Fibroblast of skin of back (primary cell): ENCODE measurements at places on chromosomes 3 and 15.

- no peak for DNase-seq
These were observed 707.9 kb upstream of the UBE2E2 start for GRCh38 chr3:22495241-22495640.

GRCh38 chr15:89117790-89118189, 29.5 kb downstream of the ABHD2 start:
- DNase-seq, result no peak

GRCh38 chr3:191753196-191753595, 292.2 kb downstream of the PYDC2 start:
- DNase-seq, result no peak

GRCh38 chr15:74264081-74264501, 28.0 kb downstream of the CCDC33 start:
- DNase-seq, result no peak

DNA sequence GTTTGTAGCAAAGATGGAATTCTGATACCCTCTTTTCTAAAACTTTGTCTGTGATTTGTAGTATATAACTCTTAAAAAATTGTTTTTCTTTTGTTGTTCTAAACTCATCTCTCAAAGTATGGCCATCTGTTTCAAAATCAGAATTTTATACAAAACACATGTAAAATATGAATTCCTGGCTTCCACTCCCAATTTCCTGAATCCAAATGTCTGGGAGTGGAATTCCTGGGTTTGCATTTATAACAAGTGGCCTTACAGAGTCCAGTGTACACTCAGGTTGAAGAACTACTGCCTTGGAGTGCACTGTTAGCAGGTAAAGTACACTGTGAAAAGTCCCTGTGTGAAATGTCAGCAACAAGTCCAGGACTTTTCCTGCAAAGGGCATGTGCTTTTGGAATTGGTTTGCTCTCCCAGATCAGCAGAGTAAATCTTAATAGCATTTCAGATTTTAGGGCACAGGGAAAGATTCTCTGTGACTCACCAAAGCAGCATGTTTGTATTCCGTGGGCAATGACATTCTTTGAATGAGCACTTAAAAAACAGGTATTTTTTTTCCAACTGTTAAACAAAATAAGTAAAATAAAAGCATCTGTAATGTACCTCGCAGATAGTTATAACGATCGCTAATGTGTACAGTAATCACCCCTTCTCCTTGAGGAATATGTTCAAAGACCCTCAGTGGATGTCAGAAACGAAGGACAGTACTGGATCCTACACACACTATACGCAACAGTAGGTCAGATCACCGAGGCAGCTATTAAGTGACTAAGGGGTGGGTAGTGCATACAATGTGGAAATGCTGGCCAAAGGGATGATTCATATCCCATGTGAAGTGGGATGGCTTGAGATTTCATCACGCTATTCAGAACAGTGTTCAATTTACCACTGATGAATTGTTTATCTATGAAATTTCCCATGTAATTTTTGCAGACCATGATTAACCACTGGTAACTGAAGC, 2.0 kb upstream of the CLDN16 start:
- peak; percentile 98 for DNase-seq

GRCh38 chr3:167941234-167941995, 154.3 kb downstream of the GOLIM4 start:
- peak; percentile 82 for DNase-seq

GRCh38 chr15:101256757-101257156, 4.9 kb upstream of the CHSY1 start:
- no peak for DNase-seq

GRCh38 chr15:71054286-71054952, 60.9 kb upstream of the THSD4 start:
- no peak for DNase-seq

GRCh38 chr3:126907557-126907956, 75.4 kb upstream of the PLXNA1 start:
- no peak for DNase-seq

GRCh38 chr3:124772081-124772831, 42.0 kb downstream of the UMPS start:
- DNase-seq, result peak; percentile 87

DNA sequence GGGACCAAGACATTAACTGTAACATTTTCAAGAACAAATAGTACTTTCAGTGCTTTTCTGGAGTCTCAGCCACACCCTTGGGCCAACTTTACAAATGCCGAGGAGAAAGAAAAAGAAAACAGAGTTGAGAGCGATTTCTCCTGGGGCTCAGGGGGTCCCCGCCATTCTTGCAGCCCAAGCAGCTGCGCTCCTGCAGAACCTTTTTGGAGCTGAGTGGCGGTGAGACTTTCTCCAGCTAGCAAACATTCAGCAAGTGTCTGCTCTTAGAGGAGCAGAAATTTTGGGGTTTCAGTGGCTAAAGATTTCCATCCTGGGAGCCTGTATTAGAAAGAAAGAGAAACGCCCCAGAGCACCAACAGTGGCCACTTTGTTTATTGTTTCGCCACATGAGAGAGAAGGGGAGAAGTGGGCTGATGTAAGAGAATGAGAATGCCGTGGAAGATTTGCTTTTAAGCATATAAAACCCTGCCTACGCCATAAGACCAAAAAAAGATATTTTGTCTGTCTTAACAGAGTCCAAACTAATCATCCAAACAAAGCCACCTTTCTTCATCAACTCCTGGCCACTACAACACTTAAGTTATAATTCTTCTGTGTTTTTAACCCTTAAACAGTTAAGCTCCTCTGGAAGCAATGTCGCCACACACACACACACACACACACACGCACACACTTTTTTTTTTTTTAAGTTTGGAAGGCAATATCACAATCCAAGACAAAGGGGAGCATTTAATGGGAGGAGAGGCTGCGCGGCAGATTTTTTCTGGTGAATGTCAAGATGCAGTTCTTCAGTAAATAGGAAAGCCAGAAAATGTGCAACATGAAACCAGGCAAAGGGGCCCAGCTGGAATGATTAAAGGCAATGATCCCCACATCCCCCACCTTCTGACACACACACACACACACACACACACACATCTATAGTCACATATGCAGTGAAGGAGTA, 19.2 kb downstream of the EID1 start:
- peak; percentile 73 for DNase-seq

- DNase-seq, result peak; percentile 45
These were observed 66.7 kb upstream of the PRICKLE2 start for GRCh38 chr3:64291956-64292355.

DNA sequence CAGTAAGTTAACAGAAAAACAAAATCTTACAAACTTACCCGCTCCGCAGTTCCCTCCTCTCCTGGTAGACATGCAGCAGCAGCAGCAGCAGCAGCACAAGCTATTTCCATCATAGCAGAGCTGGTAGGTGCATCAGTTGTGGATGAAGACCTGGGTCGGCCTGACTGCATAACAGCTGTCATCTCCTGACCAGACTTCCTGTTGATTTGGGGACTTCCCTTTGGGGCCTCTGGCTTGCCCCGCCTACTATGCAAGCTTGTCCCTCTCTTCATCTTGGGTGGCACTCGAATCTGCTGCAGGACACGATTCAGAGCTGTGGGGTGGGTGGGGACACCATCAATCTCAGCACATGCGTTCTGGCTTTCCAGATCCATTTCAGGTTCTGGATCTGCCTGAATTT, 65.7 kb downstream of the TMCC1 start:
- no peak for DNase-seq

DNA sequence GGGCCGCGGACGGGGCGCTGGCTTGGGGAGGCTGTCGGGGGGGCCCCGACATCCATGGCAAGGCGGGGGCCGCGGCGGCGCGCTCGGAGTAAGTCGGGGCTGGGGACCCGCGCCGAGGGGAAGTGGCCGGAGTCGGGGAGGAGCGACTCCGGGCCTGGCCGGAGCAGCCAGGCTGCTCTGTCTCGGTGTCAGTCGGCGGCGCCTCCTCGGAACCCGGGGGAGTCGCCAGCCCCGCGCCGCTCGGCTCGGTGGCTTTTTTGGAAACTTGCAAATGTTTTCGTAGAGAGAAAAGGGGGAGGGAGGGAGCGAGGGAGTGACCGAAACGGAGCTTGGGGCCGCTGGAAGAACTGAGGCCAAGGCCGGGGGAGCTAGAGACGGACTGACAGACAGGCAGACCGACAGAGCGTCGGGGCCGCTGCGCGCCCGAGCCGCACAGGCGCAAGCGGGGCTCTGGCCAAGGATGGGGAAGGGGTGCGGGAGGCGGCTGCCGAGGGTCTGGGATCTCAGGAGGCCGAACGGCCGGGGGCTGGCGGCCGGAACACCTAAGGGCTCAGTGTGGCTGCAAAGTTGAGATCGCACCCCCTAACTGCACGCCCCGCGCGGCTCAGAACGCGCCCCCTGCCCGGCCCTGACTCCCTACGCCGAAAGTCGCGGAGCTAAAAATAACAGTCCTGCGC, 5.0 kb downstream of the PTH1R start:
- DNase-seq, result peak; percentile 43

DNA sequence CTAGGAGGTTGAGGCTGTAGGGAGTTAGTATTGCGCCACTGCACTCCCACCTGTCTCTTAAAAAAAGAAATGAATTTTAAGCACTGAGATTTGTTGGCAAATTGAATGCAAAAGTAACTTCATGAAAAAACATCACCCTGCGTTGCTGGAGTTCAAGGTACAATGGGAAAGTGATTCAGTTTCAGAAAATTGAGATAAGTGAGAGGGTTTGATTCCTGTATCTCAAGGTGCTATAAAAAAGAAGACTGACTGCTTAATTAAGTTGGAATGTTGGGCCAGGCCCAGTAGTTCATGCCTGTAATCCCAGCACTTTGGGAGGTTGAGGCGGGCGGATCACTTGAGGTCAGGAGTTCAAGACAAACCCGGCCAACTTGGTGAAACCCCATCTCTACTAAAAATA, 39.1 kb downstream of the IQGAP1 start:
- DNase-seq, result no peak

- no peak for DNase-seq
These were observed 46.9 kb upstream of the CSPG4 start for GRCh38 chr15:75759416-75760130.

GRCh38 chr3:111800926-111801325, 58.1 kb upstream of the PHLDB2 start:
- DNase-seq, result no peak

DNA sequence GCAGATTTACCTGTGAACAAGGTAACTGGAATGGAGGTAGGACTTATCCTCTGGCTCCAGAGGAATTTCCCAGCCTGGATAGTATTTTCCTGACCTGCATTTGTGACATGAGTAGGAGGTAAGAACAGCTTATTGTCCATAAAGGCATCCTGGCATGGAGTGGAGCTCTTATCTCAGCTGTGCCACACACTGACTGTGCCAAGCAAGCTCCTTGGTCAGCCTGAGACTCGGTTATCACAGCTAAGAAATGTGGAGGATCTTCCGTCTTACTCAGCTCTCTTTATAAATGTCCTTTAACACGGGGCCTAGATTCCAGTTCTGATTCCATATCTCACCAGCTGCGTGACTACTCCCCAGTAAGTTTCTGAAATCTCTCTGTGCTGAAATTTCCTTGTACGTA, 38.9 kb downstream of the SLCO3A1 start:
- DNase-seq, result no peak

- peak; percentile 27 for DNase-seq
These were observed 82.9 kb downstream of the RAP2B start for GRCh38 chr3:153244961-153245360.

- DNase-seq, result no peak
These were observed 938.4 kb downstream of the MCTP2 start for GRCh38 chr15:95169541-95170459.

- DNase-seq, result no peak
These were observed 1.7 kb upstream of the HDGFL3 start for GRCh38 chr15:83209333-83209732.

DNA sequence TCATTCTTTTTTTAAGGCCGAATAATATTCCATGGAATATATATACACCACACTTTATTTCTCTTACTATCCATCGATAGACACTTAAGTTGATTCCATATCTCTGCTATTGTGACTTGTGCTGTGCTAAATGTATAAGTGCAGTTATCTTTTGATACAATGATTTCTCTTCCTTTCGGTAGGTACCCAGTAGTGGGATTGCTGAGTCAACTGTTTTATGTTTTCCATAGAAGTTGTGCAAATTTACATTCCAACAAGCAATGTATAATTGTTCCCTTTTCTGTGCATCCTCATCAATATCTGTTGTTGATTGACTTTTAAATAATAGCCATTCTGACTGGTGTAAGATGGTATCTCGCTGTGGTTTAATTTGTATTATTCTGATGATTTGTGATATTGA, 81.0 kb downstream of the STXBP5L start:
- no peak for DNase-seq

- no peak for DNase-seq
These were observed 86.5 kb downstream of the TNIK start for GRCh38 chr3:171373711-171374110.

GRCh38 chr3:180707896-180708295, 28.6 kb upstream of the CCDC39 start:
- DNase-seq, result no peak

GRCh38 chr3:136990826-136991225, 33.0 kb downstream of the IL20RB start:
- no peak for DNase-seq

GRCh38 chr3:49868862-49869466, 742 bp downstream of the CAMKV start:
- DNase-seq, result no peak

DNA sequence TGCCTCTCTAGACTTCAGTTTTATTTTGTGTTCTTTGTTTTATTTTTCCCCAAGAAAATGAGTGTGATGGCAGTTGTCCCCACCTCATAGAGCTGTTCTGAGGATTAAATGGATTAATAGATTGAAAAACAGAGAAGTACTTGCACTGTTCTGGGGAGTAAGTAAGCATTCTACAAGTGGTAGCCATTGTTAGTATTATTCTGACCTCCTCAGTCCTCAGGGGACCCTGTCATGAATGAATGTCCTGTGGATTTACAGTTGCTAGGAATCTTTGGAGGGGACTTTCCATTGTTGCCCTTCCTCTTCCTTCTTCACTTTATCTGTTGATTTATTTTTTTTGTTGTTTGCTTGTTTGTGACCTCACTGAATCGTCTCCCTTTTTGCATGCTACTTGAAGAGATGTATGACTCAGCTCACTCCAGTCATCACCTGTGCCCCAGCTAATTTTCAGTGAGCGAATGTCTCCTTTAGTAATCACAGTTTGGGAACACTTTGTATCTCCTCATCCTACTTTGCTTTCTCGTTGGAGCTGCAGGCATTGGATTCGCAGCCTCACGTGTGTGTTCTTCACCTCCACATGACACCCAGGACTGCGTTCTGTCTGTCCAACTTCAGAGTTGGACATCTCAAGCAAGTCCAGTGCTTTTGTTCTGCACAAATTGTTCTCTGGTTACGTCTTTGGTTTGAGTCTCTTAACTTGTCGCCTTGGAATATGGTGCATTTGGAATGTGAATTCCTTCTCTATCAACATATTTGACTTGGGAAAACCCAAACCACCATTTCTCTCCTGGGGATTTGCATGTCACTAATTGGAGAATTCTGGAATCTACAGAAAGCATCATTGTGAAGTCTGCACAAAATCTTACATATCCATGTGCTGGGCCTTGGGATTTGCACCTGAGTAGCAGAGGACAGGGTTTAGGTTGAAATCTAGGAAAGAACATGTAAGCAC, 54.5 kb downstream of the LRTM1 start:
- peak; percentile 53 for DNase-seq

DNA sequence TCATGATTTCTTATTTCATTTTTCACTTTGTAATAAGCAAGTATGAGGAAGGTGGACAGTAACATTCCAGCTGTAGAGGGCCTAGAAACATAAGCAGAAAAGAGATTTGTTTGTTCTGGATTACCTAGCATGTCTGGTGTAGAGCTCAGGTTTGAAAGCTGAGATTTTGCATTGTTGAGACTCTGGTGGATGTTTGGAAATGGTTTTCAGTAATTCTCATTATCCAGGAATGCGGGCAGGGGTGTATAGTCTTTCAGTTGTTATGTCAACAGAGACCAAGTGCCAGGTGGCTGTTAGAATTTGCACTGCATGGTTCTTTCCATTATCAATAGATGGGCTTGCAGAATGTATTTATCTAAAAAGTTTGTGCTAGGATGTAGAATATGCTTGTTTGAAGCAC, 10.9 kb downstream of the GPD1L start:
- DNase-seq, result no peak
